ENCODE measurements at places on chromosomes 11 and 22. TPM values are rescaled to one million over a fixed set of nuclear protein-coding genes. Genes with fewer than 3 reads are reported as not detected.

DNA sequence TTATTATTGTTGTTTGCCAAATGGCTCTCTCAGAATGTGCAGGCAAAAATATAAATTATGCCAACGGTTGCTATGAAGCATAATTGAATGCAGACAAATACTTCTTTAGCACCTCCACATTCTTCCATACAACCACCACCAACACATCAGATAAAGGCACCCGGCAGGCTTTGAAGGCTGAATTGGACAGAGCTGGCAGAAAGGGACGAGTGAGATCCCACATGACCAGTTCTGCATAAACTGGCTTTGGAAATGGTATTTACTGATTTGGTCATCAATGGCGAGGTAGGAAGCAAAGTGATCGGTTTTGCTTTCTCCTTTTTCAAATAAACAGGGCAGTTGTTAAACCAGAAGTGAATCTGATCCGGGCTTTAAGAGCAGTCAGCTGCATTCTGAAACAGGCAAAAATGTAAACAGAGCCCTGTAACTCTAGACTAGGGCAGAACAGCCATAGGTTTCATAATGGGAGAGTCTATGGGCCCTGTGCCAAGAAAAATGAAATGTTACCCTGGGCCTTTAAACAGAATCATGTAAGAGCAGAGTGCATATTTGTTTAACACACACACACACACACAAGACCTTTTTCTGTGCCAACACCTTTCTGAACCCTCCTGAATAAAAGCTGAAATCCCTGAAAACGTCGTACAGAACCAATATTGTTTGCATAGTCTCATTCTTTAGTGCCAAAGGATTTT, 97.7 kb downstream of the MPPED2 start:
- DNase-seq: no peak

DNA sequence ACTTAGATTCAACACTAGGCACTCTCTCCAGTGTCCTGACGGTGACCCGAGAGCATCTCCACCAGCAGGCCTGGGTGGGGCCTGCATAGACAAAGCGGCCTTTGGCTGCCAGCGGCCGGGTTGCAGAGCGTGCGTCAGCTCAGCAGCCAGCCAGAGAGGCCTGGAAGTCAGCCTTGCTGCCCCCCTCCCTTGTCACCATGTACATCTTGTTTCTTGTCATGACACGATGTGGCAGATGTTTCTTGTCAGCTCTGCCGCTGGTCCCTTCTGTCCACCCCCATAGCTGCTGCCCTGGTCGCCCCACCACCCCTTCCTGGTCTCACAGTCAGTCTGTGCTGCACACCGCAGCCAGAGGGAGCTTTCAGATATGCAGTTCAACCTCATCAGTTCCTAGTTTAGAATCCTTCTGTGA, 33.1 kb upstream of the CBX7 start:
- DNase-seq: no peak

- DNase-seq: no peak
Measured at GRCh38 chr22:42313204-42313603, 42.8 kb upstream of the TCF20 start.

- no peak for DNase-seq
Measured at GRCh38 chr11:77115956-77116355, 12.1 kb upstream of the MYO7A start.

DNA sequence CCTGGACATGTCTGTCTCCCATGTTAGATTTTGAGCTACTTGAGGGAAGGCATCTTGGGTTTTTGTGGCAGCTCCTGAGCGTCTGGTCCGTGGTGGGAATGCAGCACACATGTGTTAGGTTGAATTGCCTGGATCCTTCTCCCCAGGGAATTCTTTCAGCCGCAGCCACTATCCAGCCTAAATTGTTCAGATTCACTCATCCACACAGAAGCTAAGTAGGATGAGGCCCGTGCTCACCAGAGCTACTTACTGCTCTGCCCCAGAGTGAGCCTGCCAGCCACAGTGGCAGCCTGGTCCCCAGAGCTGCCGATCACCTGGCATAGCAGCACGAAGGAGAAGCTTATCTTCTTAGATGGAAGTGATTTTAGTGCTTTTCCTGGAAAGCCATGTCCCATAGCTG, 34.4 kb upstream of the SORL1-AS1 start:
- no peak for DNase-seq

- DNase-seq: no peak
Measured at GRCh38 chr11:122173074-122173450, 57.0 kb upstream of the BLID start.

GRCh38 chr22:49538006-49538405, 289.7 kb downstream of the BRD1 start:
- no peak for DNase-seq

DNA sequence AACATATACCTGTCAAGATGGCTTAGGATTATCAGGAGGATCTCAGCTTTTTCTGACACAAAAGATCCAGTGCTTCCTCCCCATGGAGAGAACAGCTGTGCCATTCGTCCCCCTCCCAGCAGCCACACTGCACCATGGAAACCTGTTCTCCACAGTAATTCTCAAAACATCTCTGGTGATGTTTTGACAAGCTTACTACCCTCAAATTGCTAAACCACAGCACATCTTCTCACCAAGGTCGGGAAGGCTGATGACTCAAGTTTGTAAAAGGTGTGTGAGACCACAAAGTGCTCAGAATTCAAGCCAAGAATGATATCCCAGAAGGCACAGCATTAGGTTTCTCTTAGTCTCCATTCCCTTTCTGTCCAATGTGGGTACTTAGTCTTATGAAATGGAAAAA, 3.9 kb upstream of the RAB38 start:
- DNase-seq: no peak

GRCh38 chr11:73387594-73388264, 11.5 kb downstream of the RELT start:
- no peak for DNase-seq

GRCh38 chr11:120589376-120589775, 77.8 kb downstream of the GRIK4 start:
- DNase-seq: no peak

DNA sequence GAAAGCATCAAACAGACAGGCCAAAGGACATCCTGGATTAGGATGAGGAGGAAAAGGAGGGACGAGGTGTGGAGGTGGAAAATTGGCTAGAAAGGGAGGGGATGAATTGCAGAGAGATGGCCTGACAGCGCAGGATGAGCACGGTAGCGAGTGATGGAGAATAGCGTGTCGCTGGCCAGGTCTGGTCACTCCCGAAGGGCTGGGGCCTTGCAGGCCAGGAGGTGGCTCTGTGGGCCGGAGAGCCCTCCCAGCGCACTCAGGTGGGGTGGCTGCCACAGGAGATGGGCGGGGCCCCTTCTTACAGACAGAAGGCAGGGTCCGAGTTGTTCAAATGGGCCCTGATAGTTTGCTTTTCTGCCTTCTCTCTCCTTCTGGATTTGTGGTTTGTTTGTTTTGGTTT, 37.1 kb upstream of the THY1 start:
- DNase-seq: no peak

GRCh38 chr11:128716661-128717210, 22.9 kb downstream of the FLI1 start:
- no peak for DNase-seq

- DNase-seq: no peak
Measured at GRCh38 chr11:66854231-66854661, 2.6 kb upstream of the LRFN4 start.

- DNase-seq: no peak
Measured at GRCh38 chr11:92670308-92670890, 299.1 kb upstream of the MTNR1B start.

DNA sequence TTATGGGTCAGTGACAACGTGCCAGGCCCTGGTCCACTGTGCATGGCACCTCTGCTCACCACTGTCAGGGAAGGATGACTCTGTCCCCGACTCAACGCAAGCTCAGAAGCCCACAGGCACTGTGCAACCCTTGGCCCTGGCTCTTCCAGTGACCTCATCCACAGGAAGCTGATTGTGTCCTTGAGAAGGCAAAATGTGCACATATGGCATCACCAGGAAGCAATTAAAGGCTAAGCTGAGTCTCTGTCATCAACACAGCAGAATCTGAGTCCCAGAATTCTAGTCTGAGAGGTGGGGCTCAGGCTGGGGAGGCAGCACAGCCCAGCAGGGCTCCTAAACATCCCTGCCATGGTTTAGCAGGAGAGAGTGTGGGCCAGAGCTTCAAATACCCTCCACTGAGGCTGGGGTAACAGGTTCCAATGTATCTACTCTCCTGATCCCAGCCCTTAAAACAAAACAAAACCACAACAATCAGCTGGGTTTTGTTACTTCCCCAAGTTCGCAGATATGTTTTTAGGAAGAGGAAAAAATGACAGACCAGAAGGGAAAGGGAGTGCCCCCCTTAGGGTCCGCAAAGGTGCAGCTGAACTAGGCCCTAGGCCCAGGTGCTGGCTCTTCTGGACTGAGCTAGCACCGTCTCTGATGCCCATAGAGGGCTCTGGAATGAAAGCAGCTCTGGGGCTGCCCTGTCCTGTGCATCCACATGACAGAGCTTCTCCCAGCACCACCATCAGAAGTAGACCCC, 33.5 kb upstream of the GNAZ start:
- DNase-seq: no peak

DNA sequence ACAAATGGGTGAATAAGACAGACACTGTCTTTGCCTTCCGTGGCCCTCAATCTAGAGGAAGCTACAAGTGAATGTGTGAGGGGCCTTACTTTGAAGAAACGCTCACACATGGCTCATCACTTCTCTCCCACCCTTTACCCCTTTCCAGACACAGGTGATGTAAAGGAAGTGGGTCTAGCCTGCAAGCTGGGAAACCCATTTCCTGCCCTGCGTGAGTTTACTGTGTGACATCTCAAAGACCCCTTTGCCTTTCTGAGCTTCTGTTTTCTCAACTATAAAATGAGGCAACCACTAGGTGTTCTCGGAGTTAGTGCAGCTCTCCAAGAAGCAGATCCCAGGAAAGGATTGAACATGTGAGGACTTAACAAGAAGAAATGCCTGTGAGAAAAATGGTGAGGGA, 43.1 kb upstream of the LMO2 start:
- no peak for DNase-seq

DNA sequence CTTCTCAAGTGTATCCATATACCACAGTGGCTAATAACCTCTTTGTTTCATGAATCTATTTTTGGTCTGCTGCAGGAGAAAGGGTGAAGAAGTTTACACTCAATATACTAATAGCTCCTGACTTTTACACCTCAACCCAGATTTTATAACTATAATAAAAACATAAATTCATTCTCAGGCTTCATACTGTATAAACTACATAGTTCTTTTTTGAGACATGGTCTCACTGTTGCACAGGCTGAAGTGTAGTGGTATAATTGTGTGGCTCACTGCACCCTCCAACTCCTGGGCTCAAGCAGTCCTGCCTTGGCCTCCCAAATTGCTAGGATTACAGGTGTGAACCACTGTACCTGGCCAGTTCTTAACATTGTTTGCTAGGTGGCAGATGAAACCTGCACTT, 17.8 kb upstream of the CCDC179 start:
- DNase-seq: no peak

- no peak for DNase-seq
Measured at GRCh38 chr11:33920838-33921613, 29.1 kb upstream of the LMO2 start.

The RAG2 gene
- total RNA-seq: not detected

The PKDREJ gene
- not detected for total RNA-seq

The GANAB gene
- total RNA-seq: 253 TPM

The LRRC74B gene
- not detected for total RNA-seq

The OR4C5 gene
- not detected for total RNA-seq

The IL10RA gene
- total RNA-seq: 327 TPM

The MARK2 gene
- total RNA-seq: 57.4 TPM

The SORL1 gene
- total RNA-seq: 361 TPM

Data from T-cell (primary cell).